ENCODE measurements at places on chromosomes 16 and 17. TPM values are rescaled to one million over a fixed set of nuclear protein-coding genes. Genes with fewer than 3 reads are reported as not detected.

DNA sequence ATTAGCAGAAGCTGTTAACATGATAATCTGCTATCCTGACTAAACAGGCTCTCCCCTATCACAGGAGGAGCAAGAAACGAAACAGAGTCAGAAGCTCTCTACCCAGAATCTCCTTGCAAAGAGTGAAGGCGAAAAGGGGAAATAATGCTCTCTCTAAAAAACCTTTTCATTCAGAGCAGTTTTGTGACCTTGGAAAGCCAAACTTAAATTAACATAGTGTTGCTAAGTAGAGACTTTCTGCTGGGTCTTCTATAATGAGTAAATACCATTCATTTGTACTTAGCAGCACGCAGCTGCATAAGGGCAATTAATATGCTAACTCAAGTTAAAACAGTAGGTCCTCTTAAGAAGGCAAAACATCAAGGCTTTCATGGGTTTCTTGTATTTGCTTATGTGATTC, 101.7 kb upstream of the GPR139 start:
- no peak overlapping the region for H3K27ac ChIP-seq
- no peaks in the 10 kb centered on the region for H3K27me3 ChIP-seq
- no peaks in the 10 kb centered on the region for H3K4me1 ChIP-seq
- H3K36me3 ChIP-seq, result no peaks in the 10 kb centered on the region
- H3K4me3 ChIP-seq, result no peak overlapping the region
- no peak for DNase-seq

- peaks cover 5% of the 10 kb centered on the region for H3K4me1 ChIP-seq
- no peak overlapping the region for H3K27ac ChIP-seq
- H3K4me3 ChIP-seq, result no peak overlapping the region
- DNase-seq, result no peak
- no peaks in the 10 kb centered on the region for H3K36me3 ChIP-seq
Measured at GRCh38 chr17:60277258-60277657, 114.7 kb downstream of the USP32 start.

The SPATA22 gene
- total RNA-seq, result not detected

GRCh38 chr16:1890024-1890707, 18.2 kb upstream of the MEIOB start:
- H3K27ac ChIP-seq, result no peak overlapping the region
- no peaks in the 10 kb centered on the region for H3K36me3 ChIP-seq
- H3K27me3 ChIP-seq, result peaks cover 8% of the 10 kb centered on the region
- DNase-seq, result no peak
- no peaks in the 10 kb centered on the region for H3K4me1 ChIP-seq

DNA sequence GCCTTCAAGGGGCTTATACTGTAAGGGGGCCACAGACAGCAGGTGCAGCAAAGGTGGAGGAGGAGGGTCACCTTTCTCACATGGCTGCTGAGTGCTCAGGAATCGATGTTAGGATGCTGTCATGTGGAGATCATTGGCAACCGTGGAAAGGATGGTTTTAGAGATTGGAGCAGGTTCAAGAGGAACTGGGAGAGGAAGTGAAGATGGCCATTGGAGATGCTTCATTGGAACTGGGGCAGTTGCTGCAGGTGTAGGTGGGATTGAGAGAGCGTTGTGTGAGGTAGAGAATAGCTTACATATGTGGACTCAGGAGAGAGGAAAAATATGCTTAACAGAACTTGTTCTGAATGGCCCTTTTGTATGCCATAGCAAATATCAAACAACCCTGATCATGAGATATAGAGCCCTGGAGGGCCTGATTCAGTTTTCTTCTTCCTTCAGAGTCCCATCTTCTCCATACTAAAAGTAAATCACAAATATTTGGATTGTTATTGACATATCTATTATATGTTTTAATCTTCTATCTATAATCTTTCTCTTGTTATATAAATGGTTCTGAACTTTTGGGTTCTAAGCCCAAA, 40.8 kb downstream of the LDHD start:
- DNase-seq, result no peak
- no peaks in the 10 kb centered on the region for H3K36me3 ChIP-seq
- no peaks in the 10 kb centered on the region for H3K27me3 ChIP-seq
- H3K4me1 ChIP-seq, result peaks cover 8% of the 10 kb centered on the region
- no peak overlapping the region for H3K4me3 ChIP-seq
- H3K27ac ChIP-seq, result no peak overlapping the region

The CEP131 gene
- total RNA-seq, result 5.9 TPM

- no peaks in the 10 kb centered on the region for H3K27me3 ChIP-seq
- no peak overlapping the region for H3K4me3 ChIP-seq
- no peak for DNase-seq
- H3K27ac ChIP-seq, result no peak overlapping the region
Measured at GRCh38 chr16:842061-842476, 41.5 kb upstream of the GNG13 start.

The GPS2 gene
- total RNA-seq, result 41.7 TPM

The EFCAB13 gene
- 0.66 TPM for total RNA-seq

The KCNJ2 gene
- total RNA-seq, result 10.2 TPM

DNA sequence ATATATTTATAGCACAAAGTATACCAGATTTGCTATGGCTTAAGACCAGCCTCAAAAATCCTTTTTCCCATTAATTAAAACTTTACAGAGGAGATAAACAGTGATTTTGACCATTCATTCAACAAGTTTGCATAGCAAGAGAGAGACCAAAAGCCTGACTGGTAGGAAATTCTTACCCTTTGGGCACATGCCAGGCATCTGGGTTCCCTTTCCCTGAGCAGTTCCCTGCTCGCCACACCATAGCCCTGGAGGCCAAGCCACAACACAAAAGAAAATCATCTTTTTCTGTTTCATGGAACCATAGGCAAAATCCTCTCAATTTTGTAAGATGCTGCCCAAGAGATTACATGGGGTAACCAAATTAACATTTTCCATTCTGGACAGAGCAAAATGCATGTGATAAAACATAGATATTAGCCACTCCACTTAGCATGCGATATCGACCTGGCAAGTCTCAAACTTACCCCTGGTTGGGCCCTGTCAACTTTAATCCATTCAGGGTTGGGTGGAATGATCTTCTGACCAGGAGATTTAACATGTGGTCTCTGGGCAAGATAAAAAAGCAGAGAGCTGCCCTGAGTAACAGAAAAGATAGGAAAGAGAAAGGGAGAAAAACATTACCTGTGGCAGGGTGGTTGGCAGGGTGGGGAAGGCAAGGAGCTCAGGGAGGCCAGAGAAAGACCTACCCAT, 57.6 kb upstream of the B4GALNT2 start:
- peak; percentile 26 for DNase-seq
- H3K27me3 ChIP-seq, result no peaks in the 10 kb centered on the region
- no peak overlapping the region for H3K27ac ChIP-seq
- H3K36me3 ChIP-seq, result no peaks in the 10 kb centered on the region

The EME2 gene
- 21.4 TPM for total RNA-seq

The MYLK3 gene
- 0.82 TPM for total RNA-seq

The TMEM219 gene
- 104 TPM for total RNA-seq

DNA sequence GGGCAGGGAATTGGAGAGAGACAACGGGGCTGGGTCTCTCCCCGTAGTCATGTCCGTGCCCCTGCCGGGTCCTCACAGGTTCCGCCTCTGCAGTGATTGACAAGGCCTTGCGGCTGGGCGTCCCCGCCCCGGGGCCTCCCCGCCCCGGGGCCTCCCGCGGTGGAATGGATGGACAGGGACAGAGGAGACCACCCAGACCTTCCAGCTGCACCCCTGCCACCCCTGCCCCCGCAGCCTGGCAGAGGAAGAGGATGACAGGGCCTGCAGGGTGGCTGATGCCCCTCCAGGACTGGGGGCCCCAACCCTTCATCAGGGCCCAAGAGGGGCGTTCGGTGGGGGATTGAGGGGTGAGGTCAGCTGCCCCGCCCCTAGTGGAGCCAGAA, 216.4 kb upstream of the CIBAR2 start:
- no peak for DNase-seq
- peaks cover 39% of the 10 kb centered on the region for H3K4me1 ChIP-seq
- H3K27ac ChIP-seq, result no peak overlapping the region
- H3K27me3 ChIP-seq, result no peaks in the 10 kb centered on the region
- no peak overlapping the region for H3K4me3 ChIP-seq

DNA sequence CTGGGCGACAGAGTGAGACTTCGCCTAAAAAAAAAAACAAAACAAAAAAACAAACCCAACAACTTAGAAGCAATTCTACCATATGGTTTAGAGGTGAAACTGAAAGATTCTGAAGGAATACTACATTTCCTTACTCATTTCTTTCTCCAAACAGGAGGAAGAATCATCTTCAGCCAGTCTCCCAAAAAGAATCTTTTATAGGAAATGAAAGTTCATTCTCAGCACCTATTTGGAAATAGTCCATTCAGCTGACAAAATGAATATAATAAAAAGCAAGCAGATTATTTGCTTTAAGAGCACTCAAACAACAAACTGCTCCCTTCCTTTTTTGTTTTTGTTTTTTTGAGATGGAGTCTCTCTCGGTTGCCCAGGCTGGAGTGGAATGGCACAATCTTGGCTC, 17.7 kb downstream of the GRB2 start:
- H3K4me1 ChIP-seq, result peaks cover 19% of the 10 kb centered on the region
- DNase-seq, result no peak
- peaks cover 2% of the 10 kb centered on the region for H3K36me3 ChIP-seq
- no peaks in the 10 kb centered on the region for H3K27me3 ChIP-seq
- H3K27ac ChIP-seq, result no peak overlapping the region
- H3K4me3 ChIP-seq, result no peak overlapping the region

The HBA1 gene
- not detected for total RNA-seq

- H3K27me3 ChIP-seq, result no peaks in the 10 kb centered on the region
- H3K4me3 ChIP-seq, result no peak overlapping the region
- H3K27ac ChIP-seq, result no peak overlapping the region
- H3K36me3 ChIP-seq, result no peaks in the 10 kb centered on the region
- H3K4me1 ChIP-seq, result peaks cover 4% of the 10 kb centered on the region
- no peak for DNase-seq
Measured at GRCh38 chr17:15446036-15446435, 21.4 kb downstream of the CDRT4 start.

The MPP3 gene
- 6.5 TPM for total RNA-seq

DNA sequence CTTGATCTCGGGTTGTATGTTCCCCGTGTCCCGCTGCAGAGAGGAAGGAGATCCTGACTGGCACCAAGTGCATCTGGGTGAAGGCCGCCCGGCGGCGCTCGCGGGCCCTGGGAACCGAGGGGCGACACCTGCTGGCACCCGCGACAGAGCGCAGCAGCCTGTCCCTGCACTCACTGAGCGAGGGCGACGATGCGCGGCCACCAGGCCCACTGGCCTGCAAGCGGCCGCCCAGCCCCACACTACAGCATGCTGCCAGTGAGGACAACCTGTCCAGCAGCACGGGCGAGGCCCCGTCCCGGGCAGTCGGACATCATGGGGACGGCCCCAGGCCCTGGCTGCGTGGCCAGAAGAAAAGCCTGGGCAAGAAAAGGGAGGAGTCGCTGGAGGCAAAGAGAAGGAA, 7.5 kb downstream of the BTBD17 start:
- H3K4me3 ChIP-seq, result no peak overlapping the region
- H3K27me3 ChIP-seq, result peaks cover 33% of the 10 kb centered on the region
- no peaks in the 10 kb centered on the region for H3K4me1 ChIP-seq

The GAST gene
- not detected for total RNA-seq

The NPIPA2 gene
- total RNA-seq, result 1.1 TPM

The SEC14L5 gene
- 0.32 TPM for total RNA-seq

The VAT1L gene
- 3.3 TPM for total RNA-seq

The RNF112 gene
- 0.36 TPM for total RNA-seq

The C1QL1 gene
- not detected for total RNA-seq

- peak overlapping the region; percentile 98 for H3K27ac ChIP-seq
- peaks cover 21% of the 10 kb centered on the region for H3K4me1 ChIP-seq
- no peaks in the 10 kb centered on the region for H3K27me3 ChIP-seq
- DNase-seq, result no peak
Measured at GRCh38 chr16:24538756-24539294, 541 bp upstream of the RBBP6 start.

- no peak for DNase-seq
- no peaks in the 10 kb centered on the region for H3K4me1 ChIP-seq
- H3K4me3 ChIP-seq, result no peak overlapping the region
- no peaks in the 10 kb centered on the region for H3K27me3 ChIP-seq
Measured at GRCh38 chr17:66813296-66813695, 21.6 kb upstream of the CACNG5 start.

DNA sequence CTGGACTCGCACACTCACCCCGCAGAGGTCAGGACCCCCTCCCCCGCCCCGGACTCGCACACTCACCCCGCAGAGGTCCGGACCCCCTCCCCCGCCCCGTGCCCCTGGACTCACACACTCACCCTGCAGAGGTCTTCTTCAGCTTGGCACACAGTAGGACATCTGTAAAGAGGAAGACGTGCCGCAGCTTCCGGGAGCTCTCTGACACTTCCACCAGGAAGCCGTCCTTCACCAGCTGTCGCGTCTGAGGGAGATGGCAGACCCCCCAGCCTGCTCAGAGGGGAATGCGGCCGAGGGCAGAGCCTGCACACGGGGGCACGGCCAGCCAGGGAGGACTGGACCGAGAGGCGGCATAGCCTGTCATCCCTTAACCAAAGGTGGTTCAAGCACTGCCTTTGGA, 72.9 kb downstream of the TIMM22 start:
- DNase-seq, result no peak
- H3K36me3 ChIP-seq, result peaks cover 22% of the 10 kb centered on the region
- H3K27me3 ChIP-seq, result no peaks in the 10 kb centered on the region
- H3K27ac ChIP-seq, result no peak overlapping the region
- H3K4me3 ChIP-seq, result no peak overlapping the region

- H3K27ac ChIP-seq, result no peak overlapping the region
- no peaks in the 10 kb centered on the region for H3K36me3 ChIP-seq
- H3K4me1 ChIP-seq, result peaks cover 16% of the 10 kb centered on the region
- no peaks in the 10 kb centered on the region for H3K27me3 ChIP-seq
- DNase-seq, result no peak
Measured at GRCh38 chr17:40480501-40481003, 20.9 kb downstream of the TNS4 start.

GRCh38 chr17:17978481-17979424, 6.1 kb downstream of the DRC3 start:
- H3K36me3 ChIP-seq, result no peaks in the 10 kb centered on the region
- no peak overlapping the region for H3K27ac ChIP-seq
- H3K4me1 ChIP-seq, result no peaks in the 10 kb centered on the region
- H3K27me3 ChIP-seq, result no peaks in the 10 kb centered on the region
- no peak overlapping the region for H3K4me3 ChIP-seq
- no peak for DNase-seq

- H3K36me3 ChIP-seq, result peaks cover 8% of the 10 kb centered on the region
- no peaks in the 10 kb centered on the region for H3K4me1 ChIP-seq
- no peak for DNase-seq
- H3K4me3 ChIP-seq, result no peak overlapping the region
- no peak overlapping the region for H3K27ac ChIP-seq
- no peaks in the 10 kb centered on the region for H3K27me3 ChIP-seq
Measured at GRCh38 chr16:70677499-70678120, 8.2 kb downstream of the MTSS2 start.

The KRT27 gene
- not detected for total RNA-seq
